Hepatic stellate cell (primary cell): ENCODE measurements at places on chromosomes 11 and 22.
A peak's percentile ranks its signal among the peaks of the same experiment; 100 is the strongest.

GRCh38 chr11:42170601-42171000 lies 711.1 kb upstream of the LRRC4C start:
- DNase-seq, result no peak

GRCh38 chr22:19554834-19555404 lies 30.7 kb upstream of the CLDN5 start:
- DNase-seq, result peak; percentile 42

DNA sequence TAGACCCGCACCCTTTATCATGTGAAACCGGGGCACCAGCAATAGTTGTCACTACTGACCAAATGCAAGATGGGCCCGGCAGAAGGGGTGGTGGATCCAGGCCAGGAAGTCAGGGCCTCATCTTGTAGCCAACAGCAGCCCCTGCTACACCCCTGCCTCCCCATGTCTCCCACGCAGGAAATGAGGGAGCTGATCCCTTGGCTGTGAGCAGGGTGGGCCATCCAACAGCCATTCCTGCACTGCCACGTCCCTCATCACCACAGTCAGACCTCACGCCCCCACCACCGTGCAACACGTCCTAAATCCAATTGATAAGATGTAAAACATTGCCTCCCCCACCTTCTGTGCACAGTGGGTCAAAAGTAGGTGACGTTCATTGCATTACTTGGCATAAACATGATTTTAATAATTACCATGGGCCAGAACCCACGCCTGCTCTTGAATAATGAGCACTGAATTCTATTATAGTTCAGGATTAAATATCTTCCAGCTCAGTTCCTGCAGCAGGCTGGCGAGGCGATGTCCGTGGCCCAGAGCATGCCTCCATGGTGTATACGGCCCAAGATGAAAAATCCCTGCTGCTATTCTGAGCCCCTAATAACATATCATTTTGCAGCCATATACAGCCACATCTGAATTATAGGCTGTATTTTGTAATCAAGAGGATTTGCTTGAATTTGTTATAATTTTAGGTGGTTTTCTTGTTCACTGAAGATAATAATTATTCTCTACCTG lies 1373.8 kb downstream of the BRD1 start:
- no peak for DNase-seq

GRCh38 chr11:36300650-36301049 lies 4.6 kb downstream of the PRR5L start:
- no peak for DNase-seq

- no peak for DNase-seq
These were observed 22.5 kb downstream of the ASCC2 start for GRCh38 chr22:29815580-29815979.

- DNase-seq, result no peak
These were observed at the start of gene NEFH for GRCh38 chr22:29479417-29480261. NEFH (plus strand) TSS chr22:29480218; CDS start chr22:29480263, 45 bp downstream.

DNA sequence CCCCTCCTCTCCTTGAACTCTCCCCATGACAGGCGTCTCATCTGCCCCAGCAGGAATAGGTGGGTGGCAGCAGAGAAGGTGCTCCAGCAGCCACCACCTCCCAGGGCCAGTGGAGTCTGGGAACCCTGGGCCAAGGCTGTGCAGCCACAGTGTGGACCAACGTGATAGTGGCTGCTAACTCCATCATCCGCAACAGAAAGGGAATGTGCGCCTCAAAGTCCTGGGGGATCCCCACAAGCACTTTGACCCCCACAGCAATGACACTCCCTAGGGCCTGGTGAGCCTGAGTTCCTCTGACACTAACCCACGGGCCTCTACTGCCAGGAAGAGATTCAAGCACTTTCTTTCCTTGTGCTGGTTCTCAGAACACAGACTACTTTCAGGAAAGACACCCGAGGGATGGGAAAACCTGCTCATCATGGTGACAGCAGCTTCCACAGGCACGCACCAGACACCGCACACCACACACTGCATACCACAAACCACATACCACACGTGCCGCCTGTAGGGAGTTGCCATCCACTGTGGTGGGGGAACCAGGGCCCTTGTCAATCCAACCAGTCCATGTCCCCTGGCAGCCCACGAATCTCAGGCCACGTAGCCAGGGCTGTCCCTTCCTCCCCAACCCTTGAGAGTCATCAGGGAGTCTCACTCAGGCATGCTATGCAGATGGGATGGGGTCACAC lies 3.4 kb upstream of the SLC25A1 start:
- DNase-seq, result no peak

DNA sequence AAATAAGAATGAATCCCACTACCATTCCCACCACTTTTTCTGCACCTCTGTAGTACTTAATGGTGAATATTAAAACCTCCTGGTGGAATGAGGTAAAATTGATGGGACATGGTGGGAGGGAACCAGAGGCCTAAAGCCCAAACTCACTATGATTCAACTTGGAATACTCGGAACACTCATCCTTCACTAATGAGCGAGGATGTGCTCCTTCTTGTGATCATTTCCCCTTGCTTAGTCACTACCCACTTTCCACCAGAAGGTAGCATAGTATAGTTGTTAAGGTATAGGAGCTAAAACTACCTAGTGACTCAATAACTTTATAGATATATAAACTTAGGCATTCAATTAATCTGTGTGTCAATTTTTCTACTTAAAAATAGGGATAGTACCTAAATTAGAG lies 728.9 kb downstream of the OPCML start:
- DNase-seq, result no peak

DNA sequence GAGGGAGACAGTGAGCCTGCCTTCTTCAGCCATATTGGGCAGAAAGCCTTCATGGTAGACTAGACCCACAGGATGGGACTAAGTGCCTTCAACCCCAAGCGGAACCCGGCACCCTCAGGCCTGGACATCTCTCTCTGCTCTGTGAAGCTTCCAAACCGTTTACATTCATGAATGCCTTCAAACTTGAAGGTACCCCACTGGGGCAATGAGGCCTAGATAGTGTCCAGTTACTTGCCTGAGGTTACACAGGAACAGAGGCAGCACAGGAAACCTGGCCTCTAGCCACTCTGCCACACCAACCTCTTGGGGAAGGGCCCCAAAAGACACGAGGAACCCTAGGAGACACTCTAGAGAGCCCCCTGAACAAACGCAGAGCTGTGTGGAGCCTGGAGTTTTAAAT lies 14.5 kb upstream of the CYP2R1 start:
- no peak for DNase-seq
